ENCODE measurements at places on chromosomes 12 and 14. TPM values are rescaled to one million over a fixed set of nuclear protein-coding genes. Genes with fewer than 3 reads are reported as not detected.

The NGB gene
- not detected for total RNA-seq

The INF2 gene
- total RNA-seq: 16.8 TPM

The CPNE6 gene
- total RNA-seq: not detected

The MAPK1IP1L gene
- 37.2 TPM for total RNA-seq

The GSC gene
- not detected for total RNA-seq

The CCDC197 gene
- not detected for total RNA-seq

The FAM90A1 gene
- not detected for total RNA-seq

The PSMB11 gene
- total RNA-seq: not detected

The MAP3K9 gene
- total RNA-seq: 0.28 TPM

The HSPB8 gene
- 12.9 TPM for total RNA-seq

The CAND1 gene
- 91.4 TPM for total RNA-seq

DNA sequence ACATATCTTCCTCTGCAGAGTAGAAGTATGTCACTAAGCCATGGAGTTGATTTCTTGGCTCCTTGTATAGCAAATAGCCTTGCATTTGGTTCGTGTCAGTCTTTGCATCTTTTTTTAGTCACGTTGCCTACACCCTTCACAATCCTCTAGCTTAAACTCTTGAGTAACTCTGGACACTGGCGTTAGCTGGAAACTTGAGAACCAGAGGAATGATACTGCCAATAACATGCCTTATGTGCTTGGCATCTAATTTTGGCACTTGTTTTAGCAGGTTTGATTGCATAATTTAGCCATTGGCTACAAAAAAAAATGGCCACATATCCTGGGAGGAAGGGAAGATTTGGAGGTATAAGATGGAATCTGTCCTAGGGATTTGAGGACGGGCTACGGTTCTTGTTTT lies 136.2 kb downstream of the ETV6 start:
- no peaks in the 10 kb centered on the region for H3K27me3 ChIP-seq
- H3K4me3 ChIP-seq: no peak overlapping the region
- peak; percentile 32 for DNase-seq
- H3K36me3 ChIP-seq: no peaks in the 10 kb centered on the region

DNA sequence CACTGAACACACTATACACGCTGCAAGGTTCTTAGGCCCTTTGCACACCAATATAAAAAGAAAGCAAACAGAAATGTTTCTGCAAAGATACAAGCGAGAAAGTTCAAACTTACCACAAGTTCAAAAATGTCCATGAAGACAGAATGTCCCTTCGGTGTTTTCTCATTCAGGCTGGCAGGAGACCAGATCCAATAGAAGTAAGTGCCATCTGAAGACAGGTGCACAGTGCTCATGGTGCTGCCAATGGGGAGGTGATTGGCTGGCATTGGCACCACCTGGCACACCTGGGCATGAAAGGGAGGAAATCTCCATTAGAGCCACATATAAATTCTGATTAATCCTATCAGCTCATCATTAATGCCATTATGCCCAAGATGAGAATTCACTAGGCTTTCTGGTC lies 76.3 kb downstream of the HECTD4 start:
- H3K27me3 ChIP-seq: no peaks in the 10 kb centered on the region
- DNase-seq: no peak
- no peak overlapping the region for H3K27ac ChIP-seq
- H3K4me3 ChIP-seq: no peak overlapping the region
- H3K36me3 ChIP-seq: peaks cover 11% of the 10 kb centered on the region

DNA sequence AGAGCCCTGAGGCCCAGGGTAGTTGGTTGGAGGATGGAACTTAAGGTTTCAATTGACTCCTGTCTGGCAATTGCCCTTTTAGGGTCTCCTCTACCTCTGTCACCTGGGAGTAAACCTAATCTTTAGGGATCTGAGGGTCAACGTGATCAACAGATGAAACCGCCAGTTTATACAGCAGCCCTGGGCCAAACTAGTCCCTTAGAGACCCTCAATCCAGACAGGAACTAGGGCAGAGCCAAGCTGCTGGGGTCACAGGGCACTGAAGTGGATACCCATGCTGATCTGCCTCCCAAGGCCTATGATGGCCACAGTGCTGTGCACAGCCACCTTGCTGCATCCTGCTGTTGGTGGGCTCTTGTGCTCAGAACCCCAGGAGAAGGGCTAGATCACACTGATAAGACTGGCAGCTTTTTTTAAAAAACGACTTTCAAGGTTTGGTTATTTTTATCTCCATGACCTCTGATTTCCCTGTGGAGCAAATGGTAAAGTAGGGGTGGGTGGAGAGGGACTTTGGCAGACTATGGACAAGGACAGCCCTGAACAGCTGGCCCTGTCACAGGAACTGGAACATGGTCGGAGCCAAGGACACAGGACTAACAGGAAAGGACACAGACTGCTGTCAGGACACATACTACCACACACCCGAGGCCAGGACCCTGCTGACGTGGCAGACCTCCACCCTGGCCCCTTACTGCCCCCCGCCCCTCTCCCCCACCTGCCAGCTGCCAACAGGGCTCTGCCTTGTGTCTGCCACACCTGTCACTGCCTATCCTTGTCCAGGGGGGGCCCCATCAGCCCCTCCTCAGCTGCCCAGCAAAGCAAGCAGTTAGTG lies 474 bp downstream of the FITM1 start:
- H3K4me3 ChIP-seq: no peak overlapping the region
- no peak overlapping the region for H3K27ac ChIP-seq
- DNase-seq: no peak
- H3K36me3 ChIP-seq: no peaks in the 10 kb centered on the region

DNA sequence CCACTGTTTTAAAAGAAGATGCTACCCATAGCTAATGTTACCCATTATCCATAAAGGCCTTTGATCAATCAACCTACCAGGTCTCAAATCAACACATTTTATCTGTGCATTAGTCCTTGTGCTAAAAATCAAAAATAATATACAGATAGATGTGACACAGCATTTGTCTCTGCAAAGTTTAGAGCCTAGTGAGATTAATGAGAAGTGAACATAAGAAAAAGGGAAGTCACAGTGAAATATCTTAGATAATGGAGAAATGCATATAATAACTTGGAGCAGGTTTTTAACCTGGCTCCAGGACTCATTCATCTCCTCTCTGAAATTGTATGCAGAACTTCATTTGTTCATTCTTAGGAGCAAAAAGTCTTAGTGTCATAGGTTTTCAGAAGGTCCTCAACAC lies 7.2 kb downstream of the PDE3A start:
- no peaks in the 10 kb centered on the region for H3K27me3 ChIP-seq
- DNase-seq: no peak
- H3K4me3 ChIP-seq: no peak overlapping the region
- H3K27ac ChIP-seq: no peak overlapping the region
- no peaks in the 10 kb centered on the region for H3K36me3 ChIP-seq

DNA sequence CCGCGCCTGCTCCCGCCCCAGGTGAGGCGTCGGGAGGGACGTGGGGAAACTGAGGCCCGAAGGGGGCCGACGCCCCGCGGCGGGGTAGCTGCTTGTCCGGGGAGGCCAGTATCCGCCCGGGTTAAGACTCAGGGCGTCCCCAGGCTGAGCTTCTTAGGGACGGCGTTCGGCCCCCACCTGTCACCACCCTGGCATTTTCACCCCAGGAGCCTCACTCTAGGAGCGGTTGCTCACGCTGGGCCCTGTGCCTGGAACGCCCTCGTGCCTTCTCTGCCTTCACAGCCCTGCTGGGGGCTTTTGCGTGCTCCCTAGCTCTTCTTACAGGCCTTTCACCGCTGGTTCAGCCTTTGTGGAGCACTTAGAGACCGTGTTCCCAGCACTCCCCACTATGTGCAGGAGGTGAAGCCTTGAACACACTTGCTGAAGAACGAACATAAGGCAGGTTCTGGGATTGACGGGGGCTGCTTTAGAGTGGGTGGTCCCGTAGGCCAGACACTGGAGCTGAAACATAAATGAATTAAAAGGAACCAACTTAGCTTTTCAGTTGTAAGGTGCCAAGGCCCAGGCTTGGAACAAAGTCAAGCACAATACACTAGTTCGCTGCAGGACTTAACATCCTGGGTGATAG lies 601 bp downstream of the ZNF839 start:
- H3K4me3 ChIP-seq: peak overlapping the region; percentile 78
- no peaks in the 10 kb centered on the region for H3K36me3 ChIP-seq
- peak; percentile 56 for DNase-seq
- H3K27me3 ChIP-seq: no peaks in the 10 kb centered on the region
- peak overlapping the region; percentile 63 for H3K27ac ChIP-seq
- peaks cover 15% of the 10 kb centered on the region for H3K4me1 ChIP-seq

GRCh38 chr14:21656980-21657379 lies 3.3 kb downstream of the OR4E2 start:
- H3K4me3 ChIP-seq: no peak overlapping the region
- no peak overlapping the region for H3K27ac ChIP-seq
- H3K4me1 ChIP-seq: no peaks in the 10 kb centered on the region

- peaks cover 25% of the 10 kb centered on the region for H3K4me1 ChIP-seq
- peak overlapping the region; percentile 28 for H3K27ac ChIP-seq
- no peaks in the 10 kb centered on the region for H3K27me3 ChIP-seq
These were observed 40.1 kb upstream of the EVL start for GRCh38 chr14:100025111-100025510.

- H3K36me3 ChIP-seq: peaks cover 21% of the 10 kb centered on the region
- peak overlapping the region; percentile 34 for H3K27ac ChIP-seq
- no peaks in the 10 kb centered on the region for H3K27me3 ChIP-seq
- peaks cover 38% of the 10 kb centered on the region for H3K4me1 ChIP-seq
- DNase-seq: peak; percentile 73
- no peak overlapping the region for H3K4me3 ChIP-seq
These were observed 21.4 kb downstream of the ACVR1B start for GRCh38 chr12:51972849-51973273.

DNA sequence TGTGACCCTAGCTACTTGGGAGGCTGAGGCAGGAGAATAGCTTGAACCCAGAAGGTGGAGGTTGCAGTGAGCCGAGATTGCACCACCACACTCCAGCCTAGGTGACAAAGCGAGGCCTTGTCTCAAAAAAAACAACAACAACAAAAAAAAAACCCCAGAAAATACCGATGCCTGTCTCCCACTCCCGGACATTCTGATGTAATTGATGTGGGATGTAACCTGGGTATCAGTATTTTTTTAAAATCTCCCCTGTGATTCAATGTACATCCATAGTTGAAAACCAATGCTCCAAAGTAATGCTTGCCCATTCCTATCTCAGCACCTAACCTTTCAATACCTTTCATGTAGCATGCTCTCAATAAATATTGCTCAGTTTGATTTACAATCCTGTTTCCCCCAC lies 11.7 kb upstream of the TMED10 start:
- no peak overlapping the region for H3K27ac ChIP-seq
- H3K27me3 ChIP-seq: no peaks in the 10 kb centered on the region
- H3K4me1 ChIP-seq: peaks cover 5% of the 10 kb centered on the region
- no peaks in the 10 kb centered on the region for H3K36me3 ChIP-seq
- no peak for DNase-seq
- no peak overlapping the region for H3K4me3 ChIP-seq

GRCh38 chr14:68215629-68216028 lies 396.1 kb downstream of the RAD51B start:
- no peaks in the 10 kb centered on the region for H3K27me3 ChIP-seq
- no peak overlapping the region for H3K27ac ChIP-seq
- H3K4me3 ChIP-seq: no peak overlapping the region
- no peak for DNase-seq
- peaks cover 7% of the 10 kb centered on the region for H3K4me1 ChIP-seq

DNA sequence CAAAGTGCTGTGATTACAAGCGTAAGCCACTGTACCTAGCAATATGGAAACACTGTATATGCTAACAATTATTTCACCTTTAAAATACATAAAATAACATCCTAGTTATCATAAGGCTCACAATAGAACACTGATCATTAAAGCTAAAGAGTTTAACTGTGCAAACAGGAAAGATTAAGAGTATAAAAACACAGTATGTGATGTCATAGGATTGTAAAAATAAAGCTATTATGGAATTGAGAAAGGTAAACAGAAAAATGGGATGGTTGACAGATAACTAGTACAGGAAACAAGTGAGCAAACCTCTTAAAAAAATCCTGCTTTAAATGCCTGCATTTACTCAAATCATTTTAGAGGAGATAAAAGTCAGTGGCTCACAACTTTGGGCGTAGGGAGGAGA lies 10.8 kb upstream of the IPO8 start:
- H3K36me3 ChIP-seq: peaks cover 9% of the 10 kb centered on the region
- H3K27ac ChIP-seq: no peak overlapping the region
- no peak overlapping the region for H3K4me3 ChIP-seq
- no peaks in the 10 kb centered on the region for H3K4me1 ChIP-seq
- H3K27me3 ChIP-seq: no peaks in the 10 kb centered on the region

DNA sequence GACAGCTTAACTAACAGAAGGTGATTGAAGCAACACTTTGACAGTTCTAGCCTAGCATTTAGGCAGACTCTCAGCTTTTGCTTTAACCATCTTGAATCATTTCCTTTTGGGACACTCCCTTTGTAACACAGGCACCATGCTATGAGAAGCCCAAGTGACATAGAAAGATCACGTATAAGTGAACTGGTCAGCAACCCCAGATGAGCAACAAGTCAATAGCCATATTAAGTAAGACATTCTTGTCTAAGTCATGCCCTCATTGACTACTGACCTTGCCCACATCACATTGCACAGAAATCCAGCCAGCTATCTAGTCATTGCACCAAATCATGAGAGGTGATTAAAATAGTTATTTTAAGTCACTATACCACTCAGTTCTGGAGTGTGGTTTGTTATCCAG lies 476.8 kb downstream of the TRHDE start:
- no peaks in the 10 kb centered on the region for H3K4me1 ChIP-seq
- H3K27me3 ChIP-seq: no peaks in the 10 kb centered on the region
- no peak overlapping the region for H3K27ac ChIP-seq

DNA sequence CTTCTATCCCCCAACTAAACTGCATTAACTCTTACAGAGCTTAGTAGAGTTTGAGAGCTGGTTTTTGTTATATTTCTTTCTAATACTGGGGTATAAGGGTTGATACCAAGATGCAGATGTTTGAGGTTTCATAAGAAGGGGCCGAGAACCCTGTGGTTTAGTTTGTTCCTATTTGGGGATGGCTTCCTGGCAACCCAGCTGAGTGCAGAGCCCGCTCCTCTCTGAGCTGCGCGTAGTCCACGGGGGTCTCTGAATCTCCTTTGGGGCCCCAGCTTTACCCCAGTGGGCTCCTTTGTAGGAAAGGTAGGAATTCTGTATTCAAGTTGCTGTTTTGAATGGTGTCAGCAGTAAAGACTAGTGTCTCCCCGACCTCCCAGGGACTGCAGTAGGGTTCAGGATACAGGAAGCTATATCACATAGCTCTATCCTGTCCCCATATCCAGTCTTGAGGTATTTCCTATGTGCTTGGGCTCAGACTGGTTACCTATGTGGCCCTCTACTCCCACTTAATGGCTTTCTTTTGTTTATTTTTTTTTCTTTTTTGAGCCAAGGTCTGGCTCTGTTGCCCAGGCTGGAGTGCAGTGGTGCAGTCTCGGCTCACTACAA lies 25.4 kb downstream of the PLXNC1 start:
- H3K4me3 ChIP-seq: no peak overlapping the region
- H3K27ac ChIP-seq: peak overlapping the region; percentile 87
- H3K4me1 ChIP-seq: peaks cover 22% of the 10 kb centered on the region
- DNase-seq: no peak
- peaks cover 4% of the 10 kb centered on the region for H3K27me3 ChIP-seq
- no peaks in the 10 kb centered on the region for H3K36me3 ChIP-seq

GRCh38 chr12:24396224-24396623 lies 446.8 kb upstream of the SOX5 start:
- no peaks in the 10 kb centered on the region for H3K36me3 ChIP-seq
- no peak overlapping the region for H3K4me3 ChIP-seq

GRCh38 chr12:131347345-131347714 lies 363.6 kb upstream of the SFSWAP start:
- no peak overlapping the region for H3K4me3 ChIP-seq
- no peaks in the 10 kb centered on the region for H3K4me1 ChIP-seq
- no peak for DNase-seq
- no peaks in the 10 kb centered on the region for H3K36me3 ChIP-seq
- H3K27ac ChIP-seq: no peak overlapping the region
- H3K27me3 ChIP-seq: no peaks in the 10 kb centered on the region

- no peak for DNase-seq
- no peak overlapping the region for H3K27ac ChIP-seq
- 0 out of 2 replicates have a peak, but pooled peaks cover 2% of the 10 kb centered on the region for H3K4me1 ChIP-seq
- no peak overlapping the region for H3K4me3 ChIP-seq
- peaks cover 32% of the 10 kb centered on the region for H3K27me3 ChIP-seq
These were observed 16.1 kb upstream of the LYZ start for GRCh38 chr12:69331909-69332684.

Measured in IMR-90 (cell line).